ENCODE measurements at places on chromosomes 1 and 21. TPM values are rescaled to one million over a fixed set of nuclear protein-coding genes. Genes with fewer than 3 reads are reported as not detected.

AMY2A gene
- total RNA-seq, result 0.99 TPM

DYRK3 gene
- 36.4 TPM for total RNA-seq

MEGF6 gene
- 16.1 TPM for total RNA-seq

FCRL6 gene
- not detected for total RNA-seq

CCDC181 gene
- 14.2 TPM for total RNA-seq

GSTM3 gene
- 748 TPM for total RNA-seq

RNF223 gene
- total RNA-seq, result 0.31 TPM

FMN2 gene
- total RNA-seq, result 3.8 TPM

NTMT2 gene
- total RNA-seq, result 1.8 TPM

LRRC7 gene
- total RNA-seq, result 5.2 TPM

SPRR3 gene
- not detected for total RNA-seq

CHRM3 gene
- 11.5 TPM for total RNA-seq

FAM110D gene
- 1.8 TPM for total RNA-seq
